T-helper 9 cell (primary cell): ENCODE measurements at places on chromosomes 16 and 17.
A peak's percentile ranks its signal among the peaks of the same experiment; 100 is the strongest.

DNA sequence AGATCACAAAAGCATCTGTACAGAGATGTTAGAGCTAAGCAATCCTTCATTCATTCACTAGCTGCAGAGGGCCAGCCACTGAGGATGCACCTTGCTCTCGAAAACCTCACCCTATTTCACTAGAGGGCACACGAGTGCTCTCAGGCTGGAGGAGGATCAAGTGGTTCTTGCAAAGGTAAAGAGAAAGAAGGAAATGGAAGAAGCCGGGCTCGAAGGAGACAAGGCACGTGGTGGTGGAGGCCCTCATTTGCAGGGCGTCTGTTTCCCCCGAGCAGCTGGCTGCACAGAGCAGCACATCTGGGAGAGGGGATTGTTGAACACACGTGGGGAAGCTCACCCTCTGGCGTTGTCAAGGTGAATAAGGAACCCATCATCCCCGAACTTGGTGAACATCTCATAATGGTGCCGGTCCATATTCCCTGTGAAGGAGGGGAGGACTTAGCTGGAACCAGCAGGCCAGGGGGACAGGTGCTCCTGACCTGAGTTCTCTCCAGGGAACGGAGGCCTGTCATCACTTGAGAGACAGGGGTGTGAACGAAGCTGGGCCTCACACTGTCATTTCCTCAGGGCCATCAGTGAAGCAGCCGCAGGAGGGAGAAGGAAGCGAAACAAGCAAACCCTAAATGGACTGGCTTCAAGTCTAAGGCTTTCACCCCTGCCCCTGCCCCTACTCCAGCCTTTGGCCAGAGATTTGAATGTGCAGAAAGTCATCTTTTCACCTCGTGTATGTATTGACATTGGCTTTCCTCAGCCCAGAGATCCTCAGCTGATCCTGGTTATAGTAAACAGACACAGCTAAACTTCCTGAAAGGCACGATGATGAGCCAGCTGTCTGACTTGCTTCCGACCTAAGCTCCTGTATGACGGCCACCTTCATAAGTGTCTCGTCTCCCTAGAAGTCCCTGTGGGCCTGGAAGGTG lies 27.6 kb downstream of the PRKAR1A start:
- DNase-seq: no peak

DNA sequence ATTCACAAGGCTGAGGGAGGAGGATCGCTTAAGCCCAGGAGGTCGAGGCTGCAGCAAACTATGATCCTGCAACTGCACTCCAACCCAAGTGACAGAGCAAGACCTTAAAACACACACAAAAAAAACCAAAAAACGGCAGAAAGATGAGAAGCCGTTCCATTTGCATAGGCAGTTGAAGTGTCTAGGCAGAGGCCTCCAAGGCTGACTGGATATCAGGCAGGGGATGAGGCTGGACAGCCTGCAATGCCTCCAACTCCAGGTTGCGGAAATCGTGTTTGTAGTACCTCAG lies 2.0 kb upstream of the FBXL19 start:
- no peak for DNase-seq

DNA sequence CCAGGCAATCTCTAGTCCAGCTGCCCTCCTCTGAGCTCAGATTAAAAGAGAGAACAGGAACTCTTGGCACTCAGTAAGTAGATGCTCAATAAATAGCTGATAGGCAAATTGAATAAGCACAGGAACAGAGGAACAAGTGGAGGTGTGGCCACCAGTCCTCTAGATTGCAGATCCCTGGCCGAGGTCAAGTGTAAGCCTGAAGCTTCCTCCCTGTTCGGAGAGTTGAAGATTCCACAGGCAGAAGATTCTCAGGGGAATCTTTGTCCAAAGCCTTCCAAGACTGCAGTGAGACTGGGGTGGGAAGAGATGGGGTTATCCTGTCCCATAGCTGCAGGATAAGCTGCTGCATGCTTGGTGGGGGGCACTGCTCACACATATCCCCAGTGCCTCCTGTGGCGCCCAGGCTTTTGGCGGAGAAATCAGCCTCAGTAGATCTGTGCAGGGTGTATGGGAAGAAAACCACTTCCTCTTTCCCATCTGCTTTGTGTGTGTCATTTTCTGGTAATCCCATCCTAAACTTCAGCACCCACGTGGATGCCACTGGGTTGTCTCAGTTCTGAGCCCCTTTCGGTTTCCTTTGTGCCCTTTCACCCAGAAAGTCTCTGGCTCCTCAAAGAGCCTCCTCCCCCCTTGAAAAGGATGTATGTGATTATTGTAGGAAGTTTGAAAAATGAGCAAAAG lies 12.1 kb downstream of the CD300A start:
- DNase-seq: no peak

DNA sequence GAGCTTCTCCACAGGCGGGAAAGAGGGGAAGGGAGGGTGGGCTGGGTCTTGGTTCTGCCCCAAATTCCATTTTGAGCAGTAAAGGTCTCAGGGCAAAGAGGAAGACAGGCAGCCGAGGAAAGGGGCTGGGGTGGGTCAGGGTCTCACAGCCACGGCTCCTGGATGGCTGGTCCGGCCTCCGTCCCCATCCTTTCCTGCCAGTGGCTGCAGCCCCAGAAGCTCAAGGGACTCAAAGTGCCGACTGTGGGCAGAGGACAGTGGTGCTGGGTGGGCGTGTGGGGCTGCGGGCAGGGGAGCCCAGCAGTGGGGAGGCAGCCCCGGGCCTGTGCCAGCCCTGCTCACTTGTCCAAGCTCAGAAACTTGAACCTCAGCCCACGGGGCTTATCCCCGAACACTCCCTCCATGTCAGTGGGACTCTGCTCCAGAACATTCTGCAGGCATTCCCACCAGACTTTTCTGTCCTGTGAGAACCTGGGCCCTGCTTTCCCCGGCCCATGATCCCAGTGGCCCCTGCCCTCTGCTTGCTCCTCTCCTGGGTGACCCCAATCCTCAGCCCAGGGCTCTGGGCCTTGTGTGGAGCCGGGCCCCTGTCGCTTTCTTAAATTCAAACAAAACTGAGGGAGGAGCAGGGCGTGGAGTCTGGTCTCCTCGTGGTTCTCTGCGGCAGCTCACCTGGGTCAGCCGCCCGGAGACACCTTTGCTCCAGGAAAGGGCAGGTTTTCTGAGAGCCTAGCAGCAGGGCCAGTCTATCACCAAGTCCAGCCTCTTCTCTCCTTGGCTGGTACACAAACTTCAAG lies 117.8 kb upstream of the METRNL start:
- DNase-seq: no peak

GRCh38 chr17:31492880-31493655 lies 101.6 kb downstream of the RAB11FIP4 start:
- peak; percentile 44 for DNase-seq

DNA sequence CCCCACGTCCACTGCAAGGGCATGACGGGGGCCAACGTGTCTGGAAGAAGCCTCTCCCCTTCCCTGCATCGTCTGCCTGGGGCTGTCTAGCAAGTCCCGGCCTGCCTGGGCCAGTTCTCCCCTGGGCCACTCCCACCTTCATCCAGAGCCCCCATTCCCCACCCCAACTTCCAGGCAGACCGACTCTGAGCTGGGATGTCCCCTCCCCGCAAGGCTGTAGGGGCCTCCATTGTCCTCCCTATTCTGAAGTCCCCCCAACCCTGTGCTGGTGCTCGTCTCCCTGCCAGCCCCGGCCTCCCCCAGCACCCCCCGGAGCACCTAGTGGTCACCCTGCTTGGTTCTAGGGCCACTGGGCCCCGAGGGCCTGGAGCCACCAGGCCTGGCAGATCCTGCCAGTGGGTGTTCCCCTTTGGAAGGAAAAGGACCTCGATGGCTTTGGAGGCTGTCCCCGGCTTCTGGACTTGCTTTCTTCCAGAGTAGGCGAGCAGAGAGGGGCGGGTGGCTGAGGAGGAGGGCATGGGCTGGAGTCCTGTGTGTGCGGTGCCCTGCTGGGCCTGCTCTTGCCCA lies 4.8 kb downstream of the GLIS2 start:
- DNase-seq: no peak

- no peak for DNase-seq
Measured at GRCh38 chr17:65727246-65727645, 165.8 kb upstream of the AXIN2 start.

DNA sequence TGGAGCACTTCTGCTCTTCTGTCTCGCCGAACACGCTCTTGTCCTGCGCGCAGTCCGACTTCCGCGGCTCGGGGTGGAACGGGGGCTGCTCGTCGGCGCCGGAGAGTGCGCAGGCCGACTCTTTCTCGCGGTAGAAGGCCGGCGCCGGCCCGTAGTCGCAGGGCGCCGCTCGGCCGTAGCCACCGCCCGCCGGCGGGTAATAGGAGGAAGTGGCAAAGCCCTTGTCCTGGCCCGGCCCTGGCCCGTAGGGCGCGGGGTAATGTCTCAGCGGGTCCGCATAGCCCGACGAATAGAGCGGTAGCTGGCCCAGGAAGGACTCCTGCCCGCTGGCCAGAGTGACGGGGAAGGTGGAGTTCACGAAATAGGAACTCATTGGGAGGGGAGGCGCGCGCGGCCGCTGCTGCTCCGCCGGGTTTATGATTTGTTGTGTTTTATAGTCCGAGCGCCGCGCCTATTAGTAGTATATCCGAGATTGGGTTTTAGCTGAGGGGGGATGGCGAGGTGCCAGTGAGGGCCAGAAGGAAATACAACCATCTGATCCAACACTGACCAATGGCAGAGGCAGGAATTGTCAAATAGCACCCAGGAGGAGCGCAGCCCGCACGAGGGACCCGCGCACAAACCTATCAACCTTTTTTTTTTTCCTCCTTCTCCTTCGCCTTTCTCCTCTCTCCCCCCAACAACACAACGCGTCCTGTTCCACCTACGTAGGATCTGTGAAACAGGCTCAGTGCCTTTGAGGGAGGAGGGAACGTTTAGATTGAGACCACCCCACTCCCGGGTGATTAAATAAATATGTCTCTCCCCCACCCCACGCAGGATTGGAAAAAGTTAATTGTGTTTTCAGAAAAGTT lies 4.4 kb upstream of the HOXB5 start:
- DNase-seq: no peak

DNA sequence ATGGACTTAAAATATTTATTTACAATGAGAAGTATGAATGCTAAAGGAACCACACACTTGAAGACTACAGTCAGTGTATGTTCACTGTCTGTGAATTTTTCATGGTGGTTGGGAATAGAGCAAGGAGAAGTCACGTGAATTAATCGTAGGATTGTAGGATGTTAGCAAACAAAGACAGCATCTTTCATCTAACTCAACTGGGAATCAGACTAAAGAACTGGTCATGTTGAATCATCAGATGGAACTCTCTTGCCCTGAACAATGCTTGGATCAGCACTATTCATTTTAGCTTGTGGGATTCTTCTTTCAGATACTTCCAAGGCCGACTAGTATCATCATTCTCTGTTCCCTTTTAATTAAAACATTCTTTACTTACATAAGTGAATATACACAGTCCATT lies 18.1 kb downstream of the KCNJ2 start:
- DNase-seq: no peak

GRCh38 chr16:10851512-10851911 lies 25.5 kb upstream of the CIITA start:
- no peak for DNase-seq
